ENCODE measurements at places on chromosomes 1 and 21.

DNA sequence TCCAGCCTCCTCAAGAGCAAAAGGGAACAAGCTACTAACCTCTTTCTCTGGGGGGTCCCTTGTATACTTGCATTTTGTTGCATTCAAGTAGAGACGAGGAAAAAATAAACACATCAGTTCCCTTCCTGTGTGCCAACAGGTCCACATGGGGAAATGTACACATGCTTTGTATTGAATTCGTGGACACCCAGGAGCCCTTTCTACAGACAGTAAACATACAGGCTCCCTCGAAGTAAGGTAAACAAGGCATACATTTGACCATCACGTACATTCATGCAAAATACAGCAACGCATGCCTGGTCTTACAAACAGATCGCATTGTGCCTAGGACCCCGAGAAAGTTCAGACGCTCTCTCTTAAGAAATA is 1.1 kb downstream of the KCND3 start:
- DNase-seq = no peak

DNA sequence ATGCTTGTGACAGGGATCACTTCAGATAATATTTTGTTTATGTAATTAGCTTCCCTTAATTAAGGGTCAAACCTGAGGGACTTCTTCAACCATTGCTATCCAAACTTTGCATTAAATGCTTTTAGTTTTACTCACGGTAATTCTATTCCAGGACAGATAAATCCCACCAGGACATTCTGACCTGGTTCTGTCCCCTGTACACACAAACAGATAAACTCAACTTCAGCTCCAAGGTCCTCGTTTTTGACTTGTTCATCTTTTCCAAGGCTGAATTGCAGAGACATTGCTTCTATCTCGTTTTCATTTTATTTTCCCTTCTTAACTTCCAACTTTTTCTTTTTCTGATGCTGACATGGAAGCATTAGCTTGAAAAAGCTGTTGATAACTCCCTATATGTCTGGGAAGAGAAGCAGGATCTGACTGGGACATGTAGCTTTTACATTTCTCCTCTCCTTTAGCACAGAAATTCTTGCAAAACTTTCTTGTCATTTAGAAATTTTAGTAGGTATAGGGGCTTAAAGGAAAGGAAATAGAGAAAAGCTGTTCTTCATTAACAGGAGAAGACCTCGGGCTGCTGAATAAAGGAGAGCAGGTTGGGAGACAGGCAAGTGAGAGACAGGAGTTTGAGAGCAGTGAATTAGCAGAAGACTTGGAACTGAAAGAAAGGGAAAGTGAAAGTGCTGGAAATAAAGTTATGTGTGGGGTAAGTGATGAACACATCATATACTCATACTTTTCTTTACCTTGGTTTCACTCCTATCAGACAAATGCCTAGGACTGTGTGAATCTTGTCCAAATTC is 231.7 kb upstream of the B3GALT2 start:
- no peak for DNase-seq

- no peak for DNase-seq
Observed at GRCh38 chr1:245812278-245812677, 657.5 kb downstream of the KIF26B start.

GRCh38 chr1:87044840-87045239 is 130.4 kb downstream of the HS2ST1 start:
- DNase-seq = no peak

DNA sequence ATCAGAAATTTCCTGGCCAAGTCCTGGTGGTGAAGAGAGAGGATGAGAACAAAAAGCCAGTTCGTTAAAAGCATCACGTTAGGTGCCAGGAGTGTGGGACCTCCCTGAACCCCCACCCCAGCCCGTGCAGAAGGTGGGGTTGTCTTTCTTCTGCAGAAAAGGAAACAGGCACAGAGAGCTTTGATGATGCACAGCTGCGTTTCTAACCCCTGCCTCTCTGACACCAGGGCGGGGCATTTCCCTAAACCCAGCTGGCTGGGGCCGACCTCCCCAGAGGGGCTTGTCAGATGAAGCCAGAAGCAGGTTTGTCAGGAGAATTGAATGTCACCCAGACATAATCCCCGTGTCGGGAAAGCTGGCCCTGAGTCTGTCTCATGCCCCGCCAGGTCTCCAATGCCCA is 189.3 kb upstream of the EDN2 start:
- no peak for DNase-seq

DNA sequence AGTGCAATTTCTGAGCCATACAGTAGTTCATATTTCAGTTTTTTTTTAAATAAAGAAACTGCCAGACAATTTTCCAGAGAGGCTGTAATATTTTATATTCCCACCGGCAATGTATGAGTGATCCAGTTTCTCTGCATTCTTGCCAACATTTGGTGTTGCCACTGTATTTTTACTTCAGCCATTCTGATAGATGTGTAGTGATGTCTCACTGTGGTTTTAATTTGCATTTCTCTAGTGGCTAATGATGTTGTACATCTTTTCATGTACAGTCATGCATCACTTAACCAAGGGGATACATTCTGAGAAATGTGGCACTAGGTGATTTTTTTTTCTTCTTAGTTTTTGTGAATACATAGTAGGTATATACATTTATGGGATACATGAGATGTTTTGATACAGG is 99.6 kb downstream of the CENPF start:
- DNase-seq = no peak

DNA sequence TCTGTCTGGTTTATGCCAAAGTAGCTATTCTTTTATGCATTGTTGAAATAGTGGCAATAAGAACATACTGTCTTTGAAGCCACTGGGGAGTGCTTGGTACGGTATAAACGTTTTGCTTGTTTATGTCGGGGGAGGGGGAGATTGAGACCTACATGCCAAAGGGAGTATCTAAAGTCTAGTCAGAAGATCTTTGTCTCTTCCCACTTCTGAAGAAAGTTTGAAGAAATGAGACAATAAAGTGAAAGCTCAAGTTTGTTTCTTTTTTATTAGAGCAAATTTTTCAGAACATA is 6.8 kb downstream of the AKIRIN1 start:
- no peak for DNase-seq

- DNase-seq = no peak
Observed at GRCh38 chr1:237199026-237199425, 157.0 kb downstream of the RYR2 start.

GRCh38 chr1:6260961-6261614 is at the start of gene GPR153:
TSS of gene GPR153 (minus strand) at chr1:6261098. CDS start at chr1:6254905, 6,193 bp downstream.
- no peak for DNase-seq

GRCh38 chr1:244964112-244964971 is 100.0 kb upstream of the HNRNPU start:
- DNase-seq = no peak

GRCh38 chr1:104702731-104703130 is 953.0 kb downstream of the AMY1C start:
- no peak for DNase-seq

GRCh38 chr1:115656461-115657077 is 14.8 kb downstream of the VANGL1 start:
- no peak for DNase-seq

- no peak for DNase-seq
Observed at GRCh38 chr1:87812871-87813577, 484.3 kb downstream of the LMO4 start.

DNA sequence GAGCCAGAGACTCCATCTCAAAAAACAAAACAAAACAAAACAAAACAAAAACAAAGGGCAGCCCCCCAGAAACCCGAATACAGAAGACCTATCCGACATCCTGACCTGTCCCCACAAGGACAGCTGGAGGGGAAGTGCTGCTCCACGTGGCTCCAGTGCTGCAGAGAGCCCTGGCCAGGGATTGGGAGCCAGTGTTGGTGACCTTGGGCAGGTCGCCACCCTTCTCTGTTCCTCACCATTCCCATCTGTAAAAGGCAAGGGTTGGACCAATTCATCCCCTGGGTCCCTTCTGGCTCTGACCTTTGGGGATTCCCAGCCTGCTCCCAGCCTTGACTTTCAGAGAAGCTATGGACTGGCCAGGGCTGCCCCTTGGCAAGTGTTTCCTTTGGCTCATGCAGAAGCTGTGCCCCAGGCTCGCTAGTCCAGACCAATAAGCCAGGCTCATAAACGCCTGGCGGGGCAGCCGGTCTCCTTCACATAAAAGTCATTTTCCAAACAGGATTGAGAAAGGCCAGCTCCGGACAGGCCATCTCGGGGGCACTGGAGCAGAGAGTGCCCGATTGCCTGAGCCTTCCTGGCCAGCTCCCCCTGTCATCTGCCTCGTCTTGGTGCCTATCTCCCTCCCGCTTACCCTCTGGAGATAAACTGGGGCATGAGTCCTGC is 20.0 kb upstream of the PADI1 start:
- no peak for DNase-seq

DNA sequence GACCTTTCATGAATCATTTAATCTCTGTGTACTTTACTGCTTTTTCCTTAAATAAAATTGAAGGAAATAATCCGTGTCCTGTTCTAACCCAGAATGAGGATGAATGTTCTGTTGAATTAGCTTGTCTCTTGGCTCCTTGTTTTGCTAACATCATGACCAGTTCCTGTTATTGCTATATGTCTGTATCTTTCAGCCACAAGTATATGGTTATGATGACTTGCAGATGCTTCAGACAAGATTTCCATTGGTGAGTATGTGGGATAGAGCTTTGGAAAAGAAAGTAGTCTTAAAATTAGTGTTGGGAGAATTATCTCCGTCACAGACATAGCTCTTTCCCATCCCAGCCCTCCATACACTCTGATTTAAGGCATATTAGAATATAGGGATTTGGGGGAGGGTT is 13.6 kb upstream of the HAX1 start:
- DNase-seq = no peak

DNA sequence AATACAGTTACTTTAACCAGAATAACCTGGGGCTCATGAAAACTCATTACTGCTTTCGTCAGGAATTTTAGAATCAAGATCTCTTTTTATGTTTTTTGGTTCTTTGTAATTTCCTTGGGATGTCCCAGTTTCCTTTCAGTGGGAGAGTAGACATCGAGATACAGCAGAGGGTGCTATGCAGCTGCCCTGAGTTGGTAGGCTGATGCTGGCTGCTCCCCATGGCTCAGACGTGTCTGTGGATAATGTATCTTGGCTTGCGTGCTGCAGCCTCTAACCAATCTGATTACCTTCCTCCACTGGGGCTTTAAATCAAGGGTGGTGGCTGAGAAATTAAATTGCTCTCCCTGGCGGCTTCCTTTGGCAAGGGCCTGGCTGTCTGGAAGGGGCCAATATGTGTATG is 253.7 kb downstream of the CACNA1E start:
- no peak for DNase-seq

- no peak for DNase-seq
Observed at GRCh38 chr1:101188331-101188730, 48.5 kb upstream of the S1PR1 start.

- no peak for DNase-seq
Observed at GRCh38 chr1:108719656-108720435, 7.1 kb downstream of the FNDC7 start.

DNA sequence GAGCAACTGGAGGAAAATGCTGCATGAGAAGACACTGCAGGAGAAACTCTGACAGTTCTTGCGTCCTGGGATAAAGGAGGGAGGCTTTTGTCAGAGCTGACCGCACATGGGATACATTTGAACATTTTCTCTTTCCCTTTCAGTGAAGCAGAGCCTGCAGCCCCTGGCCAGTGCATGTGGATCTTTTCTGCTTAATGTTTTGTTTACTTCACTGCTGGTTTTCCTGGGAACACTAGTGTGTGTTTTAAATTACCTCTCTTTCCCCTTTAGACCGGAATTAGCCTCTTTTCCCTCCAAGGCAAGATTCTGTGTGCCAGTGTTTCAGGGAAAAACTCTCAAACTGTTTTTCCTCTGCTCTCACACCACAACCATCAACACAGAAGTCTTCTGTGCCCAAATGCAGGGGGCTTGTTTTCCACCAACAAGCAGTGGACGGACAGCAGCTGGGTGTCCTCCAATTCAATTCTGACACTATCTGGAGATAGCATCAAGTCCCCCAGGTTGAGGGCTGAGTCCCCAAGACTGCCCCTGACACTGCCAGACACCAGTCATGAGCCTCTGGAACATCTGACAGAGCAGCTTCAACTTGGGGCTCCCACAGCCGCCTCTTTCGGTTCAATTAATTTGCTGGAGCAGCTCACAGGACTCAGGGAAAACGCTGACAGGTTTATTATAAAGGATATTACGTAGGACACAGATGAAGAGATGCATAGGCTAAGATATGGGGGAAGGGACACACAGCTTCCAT is 136.2 kb downstream of the RHOU start:
- DNase-seq = no peak

DNA sequence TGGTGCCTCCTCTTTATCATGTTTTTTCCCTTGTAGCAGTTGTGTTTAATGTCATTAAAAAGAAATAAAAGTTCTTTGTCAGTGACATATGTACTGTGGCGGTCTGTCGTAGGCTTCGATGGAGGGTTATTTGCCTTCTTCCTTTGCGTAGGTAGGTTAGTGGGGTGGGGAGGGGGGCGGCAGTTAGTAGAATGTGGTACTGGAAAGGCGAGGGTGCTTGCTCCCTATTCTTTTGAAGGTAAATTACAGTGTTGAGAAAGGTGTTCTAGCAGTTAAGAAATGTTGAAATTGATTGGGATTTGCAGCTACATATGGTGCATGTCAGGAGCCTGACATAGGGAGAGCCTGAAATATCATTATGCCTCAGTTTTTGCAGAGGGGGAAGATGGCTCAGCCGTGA is 11.9 kb downstream of the FNDC5 start:
- no peak for DNase-seq

DNA sequence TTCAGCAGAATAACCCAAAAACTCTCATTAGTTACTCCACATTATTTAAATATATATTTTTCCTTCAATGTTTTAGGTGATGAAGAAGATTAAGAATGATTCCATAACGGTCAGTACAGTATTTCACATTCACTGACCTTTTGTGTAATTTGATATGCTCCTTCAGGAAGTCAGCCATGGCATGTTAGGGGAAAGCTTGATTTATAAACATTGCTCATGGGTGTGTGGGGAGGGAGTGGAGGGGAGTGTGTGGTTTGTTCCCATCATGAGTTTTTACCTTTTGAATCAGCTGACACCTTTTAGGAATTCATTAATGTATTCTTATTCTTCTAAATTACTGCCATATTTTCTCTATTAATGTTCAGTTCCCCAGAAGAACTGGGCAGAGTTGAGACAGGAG is 240.2 kb downstream of the ATG4C start:
- DNase-seq = no peak

GRCh38 chr1:58031416-58031815 is 515.1 kb downstream of the OMA1 start:
- no peak for DNase-seq

DNA sequence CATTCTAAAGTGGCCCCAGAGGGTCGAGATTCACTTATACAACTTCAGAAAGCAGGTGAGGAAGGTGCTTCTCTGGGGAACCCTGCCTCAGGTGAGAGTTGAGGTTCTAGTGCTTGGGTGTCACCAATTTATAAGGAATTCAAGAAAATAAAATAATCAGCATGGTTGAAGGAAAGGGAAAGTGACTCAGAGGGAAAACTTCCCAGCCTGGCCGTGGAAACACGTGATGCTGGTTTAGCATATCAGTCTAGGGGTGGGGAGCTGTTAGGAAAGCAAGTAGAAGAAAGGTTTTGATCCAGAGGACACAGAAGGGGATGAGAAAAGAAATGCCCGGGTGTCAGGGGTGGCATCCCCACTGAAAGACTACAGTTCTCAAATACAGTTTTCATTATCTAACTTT is 37.7 kb upstream of the TMEM125 start:
- DNase-seq = no peak

Data from chondrocyte (in vitro differentiated cells).